CD4-positive, alpha-beta T cell treated with Interleukin-6 for 4 hours (primary cell): ENCODE measurements at places on chromosomes 11 and 22.

DNA sequence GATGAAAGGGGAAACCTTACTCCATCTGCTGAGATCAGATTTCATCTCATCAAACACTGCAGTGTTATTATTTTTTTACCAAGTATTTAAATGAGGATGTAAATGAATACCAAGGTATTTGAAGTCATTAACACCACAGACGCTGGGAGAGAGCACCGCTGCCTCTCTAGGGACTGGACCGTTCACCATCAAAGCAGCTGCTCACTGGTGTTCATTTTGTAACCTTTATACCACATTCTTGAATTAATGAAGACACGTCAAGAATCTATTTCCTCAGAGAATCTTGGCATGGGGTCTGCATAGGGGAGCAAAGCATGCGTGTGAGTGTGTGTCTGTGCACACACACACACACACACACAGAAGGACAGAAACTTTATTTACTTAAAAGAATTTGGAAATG, 15.6 kb downstream of the SIAE start:
- no peak for DNase-seq

DNA sequence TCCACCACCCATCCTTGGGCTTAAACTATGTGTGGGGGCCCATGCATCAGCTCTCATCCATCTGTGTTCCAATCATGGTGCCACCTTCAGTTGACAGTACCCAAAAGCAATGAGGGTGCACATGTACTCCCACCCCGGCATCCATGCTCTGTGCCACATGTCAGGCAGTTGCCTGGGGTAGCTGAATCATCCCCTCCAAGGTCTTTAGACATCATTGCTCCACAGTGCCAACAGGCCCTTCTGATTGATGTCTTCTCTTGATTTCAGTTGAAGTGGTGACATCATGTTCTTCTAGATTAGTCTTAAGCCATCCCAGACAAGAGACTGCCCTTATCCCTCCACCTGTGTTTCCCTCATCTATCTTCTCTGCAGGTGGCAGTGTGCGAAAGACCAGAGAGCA, 42.5 kb downstream of the TMPRSS5 start:
- DNase-seq = no peak

DNA sequence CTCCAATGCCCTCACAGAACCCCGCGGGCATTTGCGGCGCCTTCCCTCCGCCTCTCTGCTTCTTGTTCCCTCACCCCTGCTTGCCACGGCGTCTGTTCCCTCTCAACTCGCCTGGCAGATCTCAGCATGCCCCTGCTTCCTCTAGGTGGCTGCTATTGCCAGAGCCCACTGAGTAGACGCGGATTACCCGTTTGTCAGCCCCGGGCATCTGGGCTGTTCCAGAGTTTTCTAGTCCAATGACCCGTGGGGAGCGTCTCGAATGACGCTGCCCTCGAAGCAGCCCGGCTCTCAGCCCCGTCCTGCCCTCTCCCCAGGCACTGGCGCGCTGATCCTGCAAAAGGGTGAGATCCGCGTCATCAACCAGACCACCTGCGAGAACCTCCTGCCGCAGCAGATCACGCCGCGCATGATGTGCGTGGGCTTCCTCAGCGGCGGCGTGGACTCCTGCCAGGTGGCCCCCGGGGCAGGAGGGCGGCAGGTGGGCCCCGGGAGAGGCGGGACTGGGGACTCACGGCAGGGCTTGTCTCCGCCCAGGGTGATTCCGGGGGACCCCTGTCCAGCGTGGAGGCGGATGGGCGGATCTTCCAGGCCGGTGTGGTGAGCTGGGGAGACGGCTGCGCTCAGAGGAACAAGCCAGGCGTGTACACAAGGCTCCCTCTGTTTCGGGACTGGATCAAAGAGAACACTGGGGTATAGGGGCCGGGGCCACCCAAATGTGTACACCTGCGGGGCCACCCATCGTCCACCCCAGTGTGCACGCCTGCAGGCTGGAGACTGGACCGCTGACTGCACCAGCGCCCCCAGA, 49.7 kb downstream of the ST14 start:
- no peak for DNase-seq

GRCh38 chr11:706439-706956, 467 bp downstream of the EPS8L2 start:
- DNase-seq = no peak

GRCh38 chr11:116651098-116651736, 121.6 kb downstream of the BUD13 start:
- DNase-seq = no peak

- no peak for DNase-seq
Measured at GRCh38 chr22:30828187-30829155, 133.8 kb downstream of the OSBP2 start.

DNA sequence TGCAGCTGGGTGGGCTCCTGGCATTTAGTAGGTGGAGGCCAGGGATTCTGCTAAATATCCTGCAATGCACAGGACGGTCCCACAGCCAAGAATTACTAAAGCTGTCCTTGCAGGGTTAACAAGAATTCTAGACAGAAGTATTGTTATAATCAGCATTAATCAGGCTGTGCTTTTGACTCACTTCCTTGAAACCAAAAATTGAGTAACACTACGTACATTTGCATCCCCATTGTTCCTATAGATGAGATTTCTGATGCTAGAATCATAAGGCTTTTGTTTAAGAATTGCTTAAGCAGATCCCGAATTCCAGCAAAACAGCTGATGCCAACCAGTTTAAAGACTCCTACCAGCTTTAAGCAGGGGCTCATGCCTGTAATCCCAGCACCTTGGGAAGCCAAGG, 11.4 kb downstream of the SLC6A5 start:
- DNase-seq = no peak

GRCh38 chr22:42661985-42662831, 13.0 kb upstream of the CYB5R3 start:
- DNase-seq = peak; percentile 87

DNA sequence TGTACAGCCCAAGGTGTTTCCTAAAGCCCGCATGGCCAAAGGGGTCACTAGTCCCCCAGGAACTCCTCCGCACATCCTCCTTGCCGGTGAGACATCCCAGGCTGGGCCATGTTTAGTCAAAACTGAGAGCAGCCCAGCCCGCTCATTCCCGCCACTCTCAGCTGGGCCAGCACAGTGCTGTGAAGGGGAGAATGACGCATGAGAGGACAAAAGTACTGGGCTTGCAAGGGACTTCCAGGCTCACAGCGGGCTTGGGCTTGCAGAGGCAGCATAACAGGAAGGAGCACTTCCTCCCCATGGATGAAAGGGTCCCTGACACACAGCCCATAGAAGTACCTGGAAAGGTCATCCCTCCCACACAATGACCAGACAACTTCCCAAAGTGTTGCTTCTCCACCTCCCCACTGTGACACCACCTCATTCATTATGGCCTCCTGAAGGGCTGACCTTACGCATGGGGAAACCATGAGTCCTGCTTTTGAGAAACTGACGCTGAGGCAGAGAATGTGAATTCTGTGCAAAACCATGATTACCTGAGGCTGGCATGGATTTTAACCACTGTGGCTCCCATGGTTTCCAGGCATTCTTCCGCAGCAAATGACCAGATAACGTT, 19.1 kb downstream of the ETS1 start:
- no peak for DNase-seq

GRCh38 chr11:92245700-92246271, 21.2 kb downstream of the FAT3 start:
- no peak for DNase-seq

DNA sequence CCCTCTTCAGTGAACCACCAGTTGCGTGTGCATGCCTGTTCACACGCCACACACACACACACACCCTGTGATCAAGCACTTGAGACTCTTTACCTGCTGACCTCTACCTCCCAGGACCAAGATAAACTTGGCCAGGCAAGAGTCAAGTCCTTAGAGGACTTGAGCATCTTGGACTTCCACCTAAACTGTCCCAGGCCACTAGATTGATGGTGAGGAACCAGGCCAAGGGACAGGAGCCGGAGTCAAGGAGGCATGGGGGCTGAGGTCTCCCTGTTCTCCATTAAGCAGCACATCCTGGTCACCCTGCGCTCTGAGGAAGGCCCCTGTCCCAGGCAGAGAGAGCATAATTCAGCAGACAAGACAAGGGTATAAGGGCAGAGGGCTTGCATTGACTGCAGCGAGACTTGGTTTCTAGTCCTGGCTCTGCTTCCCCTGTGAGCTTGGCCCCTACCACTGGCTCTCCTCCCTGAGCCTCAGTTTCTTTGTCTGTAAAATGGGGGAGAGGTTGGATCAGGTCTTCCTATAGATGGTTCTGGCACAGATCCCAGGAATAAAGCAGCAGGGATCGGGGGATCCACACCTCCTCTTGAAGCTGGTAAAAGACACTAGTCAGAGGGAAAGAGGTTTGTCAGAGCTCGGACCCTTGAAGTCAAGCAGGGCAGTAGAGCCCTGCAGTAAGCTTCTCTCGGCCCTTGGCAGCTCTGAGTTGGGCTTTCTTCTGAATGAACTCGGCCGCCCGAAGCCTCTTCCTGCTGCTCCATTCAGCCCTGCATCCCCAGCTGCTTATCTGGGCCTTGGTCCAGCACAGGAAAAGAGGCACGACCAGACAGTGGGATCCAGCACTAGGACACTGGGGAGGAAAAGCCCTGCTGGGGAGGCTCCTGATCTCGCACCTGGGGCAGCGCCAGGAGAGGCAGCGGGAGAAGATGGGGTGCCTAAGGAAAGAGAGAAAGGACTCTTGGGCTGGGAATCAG, 2.0 kb downstream of the CREB3L1 start:
- no peak for DNase-seq

DNA sequence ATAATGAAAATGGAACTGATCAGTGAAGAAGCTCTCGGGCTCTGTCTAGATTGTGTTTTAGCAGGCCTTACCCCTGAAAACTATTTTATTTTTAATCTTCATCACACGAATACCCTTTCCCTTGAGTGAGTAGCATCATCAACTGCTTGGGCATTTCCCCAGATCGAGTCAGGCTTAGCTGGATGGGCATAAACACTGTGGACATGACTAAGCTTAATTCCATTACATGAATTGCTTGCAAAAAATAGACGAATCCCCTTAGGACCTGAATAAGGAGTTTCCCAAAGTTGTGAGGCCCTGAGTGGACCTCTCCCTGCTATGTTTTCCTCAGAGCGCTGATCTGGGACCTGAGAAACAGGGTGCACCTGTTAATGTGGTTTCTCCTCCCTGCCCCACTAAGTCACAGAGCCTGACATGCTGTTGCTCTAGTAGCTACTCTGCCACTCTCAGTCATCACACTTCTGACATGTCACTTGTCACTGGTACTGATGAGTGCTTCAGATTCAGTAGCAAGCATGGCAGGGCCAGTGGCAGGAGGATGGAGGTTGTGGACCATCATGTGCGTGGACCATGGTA, 53.5 kb downstream of the ENDOD1 start:
- DNase-seq = no peak

DNA sequence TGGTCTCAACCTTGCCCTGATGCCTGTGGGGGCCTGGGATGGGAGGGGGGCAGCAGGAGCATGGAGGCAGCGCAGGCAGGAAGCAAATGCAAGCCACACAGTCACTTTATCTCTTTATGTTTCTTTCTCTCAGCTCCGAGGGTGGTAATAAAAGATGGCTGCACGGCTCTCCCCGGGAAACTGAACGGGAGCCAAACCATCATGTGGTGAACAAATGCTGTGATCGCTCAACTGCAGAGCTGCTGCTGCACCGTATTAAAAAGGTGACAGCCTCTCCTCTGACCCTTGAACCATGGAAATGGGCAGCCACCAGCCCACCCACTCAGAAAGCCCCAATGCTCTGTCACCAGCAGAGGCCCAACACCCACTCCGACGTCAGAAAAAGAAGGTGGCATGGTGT, 110.0 kb downstream of the TIMP3 start:
- DNase-seq = no peak

DNA sequence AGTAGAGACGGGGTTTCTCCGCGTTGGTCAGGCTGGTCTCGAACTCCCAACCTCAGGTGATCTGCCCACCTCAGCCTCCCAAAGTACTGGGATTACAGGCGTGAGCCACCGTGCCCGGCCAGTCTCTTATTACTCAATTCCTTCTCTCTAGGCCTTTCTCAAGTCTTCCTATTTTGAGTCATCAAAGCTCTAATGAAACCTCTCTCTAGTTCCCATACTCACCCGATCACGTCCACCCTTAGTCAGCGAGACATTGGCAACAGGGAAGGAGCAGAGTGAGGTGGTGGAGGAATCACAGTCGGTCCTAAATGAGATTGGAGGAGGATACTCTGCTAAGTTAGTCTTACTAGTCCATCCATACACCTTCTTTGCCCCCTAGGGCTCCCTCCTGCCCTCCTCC, 5.0 kb downstream of the BSCL2 start:
- DNase-seq = no peak

DNA sequence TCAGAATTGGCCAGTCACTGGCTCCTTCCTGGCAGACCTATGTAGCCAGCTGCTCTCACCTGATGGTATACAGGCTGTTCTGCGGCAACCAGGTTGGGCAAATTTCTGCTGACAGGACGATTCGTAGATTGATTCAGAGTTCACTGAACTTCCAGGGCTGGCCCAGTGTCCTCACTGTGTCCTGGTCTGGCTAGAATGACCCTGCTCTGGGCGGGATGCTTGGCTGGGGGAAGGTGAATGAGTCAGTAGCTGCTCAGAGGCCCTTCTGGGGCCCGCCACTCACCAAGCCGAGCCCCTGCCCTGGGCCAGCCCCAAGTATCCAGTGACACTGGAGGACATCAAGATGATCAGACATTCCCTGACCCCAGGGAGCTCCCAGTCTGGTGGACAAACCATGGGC, 62.9 kb upstream of the WNT11 start:
- no peak for DNase-seq

DNA sequence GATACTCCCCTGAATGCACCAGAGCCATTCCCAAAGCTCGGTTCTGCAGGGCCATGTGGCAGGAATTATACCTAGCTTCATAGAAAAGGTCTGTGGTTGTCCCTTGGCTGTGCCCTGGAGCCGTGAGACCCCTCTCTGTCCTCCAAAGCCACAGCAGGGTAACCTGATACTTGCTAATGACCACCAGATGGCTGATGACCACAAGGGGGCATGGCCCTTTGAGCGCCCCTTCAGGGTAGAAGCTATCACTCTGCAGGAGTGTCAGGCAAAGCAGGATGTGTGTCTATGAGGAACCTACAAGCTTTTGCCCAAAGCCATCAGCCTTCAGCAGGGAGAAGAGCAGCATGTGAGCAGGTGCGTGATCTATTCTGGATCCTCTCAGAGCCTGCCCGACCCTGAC, 95.3 kb downstream of the NTM start:
- no peak for DNase-seq

GRCh38 chr11:47399860-47400767, 8.3 kb upstream of the SLC39A13 start:
- peak; percentile 69 for DNase-seq

GRCh38 chr11:83361831-83362230, 75.7 kb upstream of the CCDC90B start:
- DNase-seq = no peak

GRCh38 chr11:33315822-33316221, 58.6 kb downstream of the HIPK3 start:
- no peak for DNase-seq

GRCh38 chr11:22674470-22675439, 8.3 kb downstream of the GAS2 start:
- DNase-seq = no peak

GRCh38 chr22:32822179-32822877, 20.8 kb downstream of the TIMP3 start:
- no peak for DNase-seq

DNA sequence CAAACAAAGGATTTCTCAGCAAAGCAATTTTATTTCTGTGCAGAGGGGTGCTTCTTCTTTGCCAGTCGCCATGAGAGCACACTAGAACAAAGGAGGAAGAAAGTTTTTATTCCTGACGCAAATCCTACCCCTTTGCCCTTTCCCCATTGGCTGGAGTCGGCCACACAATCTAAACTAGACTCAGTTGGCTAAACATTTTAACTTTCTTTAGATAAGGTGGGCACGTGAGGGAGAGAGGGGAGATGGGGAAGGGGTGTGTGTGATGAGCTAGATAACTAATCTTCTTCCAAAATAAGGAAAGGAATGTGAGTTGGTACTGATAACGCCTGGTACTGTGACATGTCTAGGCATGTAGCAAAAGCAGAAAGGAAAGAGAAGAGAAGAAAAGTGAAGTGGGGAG, 626 bp downstream of the TRIM22 start:
- DNase-seq = no peak
